T follicular helper cell (primary cell): ENCODE measurements at places on chromosomes 11 and 22.

- no peak for DNase-seq
These were observed 905.5 kb upstream of the RAG2 start for GRCh38 chr11:37503411-37504059.

DNA sequence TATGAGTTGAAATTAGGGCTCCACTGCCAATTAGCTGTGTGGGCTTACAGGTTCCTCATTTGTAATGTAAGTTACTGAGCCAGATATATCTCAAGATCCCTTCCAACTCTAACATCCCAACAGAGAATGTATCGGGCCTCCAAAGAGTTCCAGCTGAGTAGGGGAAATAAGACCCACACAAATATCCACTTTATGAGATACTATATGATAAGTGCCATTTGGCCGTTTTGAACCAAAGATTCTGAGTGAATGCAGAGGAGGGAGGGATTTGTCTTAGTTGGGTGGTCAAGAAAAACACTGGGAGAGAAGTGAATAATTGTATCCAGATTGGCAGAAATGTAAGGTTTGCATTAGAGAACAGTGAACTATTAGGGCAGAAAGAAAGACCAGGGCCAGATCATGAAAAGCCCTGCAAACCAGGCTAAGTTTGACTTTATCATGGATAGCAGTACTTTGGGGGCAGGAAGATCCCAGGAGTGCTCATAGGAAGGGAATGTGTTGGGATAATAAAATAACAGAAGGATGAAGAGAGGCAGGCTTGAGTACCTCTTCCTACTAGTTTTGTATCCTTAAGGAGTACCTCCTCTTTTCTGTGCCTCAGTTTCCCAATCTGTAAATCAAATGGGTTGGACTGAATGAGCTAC, 63.9 kb downstream of the RPL27A start:
- DNase-seq: no peak

DNA sequence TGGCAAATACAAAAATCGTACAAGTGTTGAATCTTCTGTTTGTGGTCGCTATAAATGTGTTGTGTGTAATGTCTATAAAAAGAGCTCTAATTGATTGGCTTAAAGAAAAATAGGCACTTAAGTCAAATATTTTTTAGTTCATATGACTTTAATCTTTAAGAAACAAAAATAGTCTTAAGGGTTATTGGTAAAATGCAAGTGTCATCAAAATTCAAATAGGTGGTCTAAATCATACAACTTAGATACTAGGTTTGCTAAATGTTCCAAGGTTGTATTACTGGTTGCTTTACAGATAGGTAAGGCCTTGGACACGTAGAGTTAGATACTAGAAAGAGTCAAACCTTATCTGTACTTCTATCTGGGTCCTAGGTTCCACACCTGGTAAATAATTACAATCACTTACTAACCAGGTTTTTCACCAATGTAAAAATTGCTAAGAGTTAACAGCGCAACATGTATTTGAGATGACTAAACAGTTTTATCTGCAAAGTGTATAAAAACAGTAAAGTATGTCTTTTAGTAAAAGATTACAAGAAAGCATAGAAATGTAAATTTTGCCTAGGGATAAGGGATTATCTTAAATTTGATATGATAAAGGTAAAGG, 91.1 kb upstream of the GNAZ start:
- DNase-seq: no peak

- no peak for DNase-seq
These were observed 150.9 kb downstream of the TBC1D22A start for GRCh38 chr22:46913351-46913750.

DNA sequence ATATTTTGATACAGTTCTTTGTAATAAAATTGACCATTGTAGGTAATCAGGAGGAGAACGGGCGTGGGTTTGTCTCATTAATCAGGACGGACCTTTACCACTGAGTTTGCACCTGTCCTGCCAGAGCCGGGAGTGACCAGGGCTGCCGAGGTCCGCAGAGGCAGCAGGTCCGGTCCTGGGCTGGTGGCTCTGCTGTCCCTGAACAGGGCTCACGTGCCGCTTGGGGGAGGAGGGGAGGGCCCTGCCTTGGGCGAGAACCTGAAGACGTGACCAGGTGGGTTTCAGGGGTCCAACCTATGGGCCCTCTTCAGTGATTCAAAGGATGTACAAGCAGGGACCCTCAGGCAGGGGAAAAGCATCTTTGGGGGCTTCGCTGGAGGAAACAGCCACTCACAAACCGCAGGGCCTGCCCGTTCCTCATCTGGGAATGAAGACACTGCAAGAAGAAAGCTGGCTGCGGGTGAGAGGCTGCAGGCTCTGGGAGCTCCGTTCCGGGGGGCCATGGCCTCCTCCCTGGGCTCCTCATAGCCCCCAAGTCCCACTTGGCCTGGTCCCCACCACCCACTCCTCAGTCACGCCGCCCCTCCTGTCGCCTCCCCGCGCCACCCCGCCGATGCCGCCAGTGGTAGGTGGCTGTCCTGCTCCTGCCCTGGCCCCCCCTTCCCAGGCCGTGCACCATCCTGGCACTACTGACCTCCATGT, 9.2 kb downstream of the CRELD2 start:
- no peak for DNase-seq

- no peak for DNase-seq
These were observed 377.0 kb downstream of the ETS1 start for GRCh38 chr11:128210148-128210940.

GRCh38 chr11:99271527-99271926, 250.8 kb downstream of the CNTN5 start:
- DNase-seq: no peak

- DNase-seq: no peak
These were observed 9.6 kb downstream of the BTG4 start for GRCh38 chr11:111502611-111503010.

DNA sequence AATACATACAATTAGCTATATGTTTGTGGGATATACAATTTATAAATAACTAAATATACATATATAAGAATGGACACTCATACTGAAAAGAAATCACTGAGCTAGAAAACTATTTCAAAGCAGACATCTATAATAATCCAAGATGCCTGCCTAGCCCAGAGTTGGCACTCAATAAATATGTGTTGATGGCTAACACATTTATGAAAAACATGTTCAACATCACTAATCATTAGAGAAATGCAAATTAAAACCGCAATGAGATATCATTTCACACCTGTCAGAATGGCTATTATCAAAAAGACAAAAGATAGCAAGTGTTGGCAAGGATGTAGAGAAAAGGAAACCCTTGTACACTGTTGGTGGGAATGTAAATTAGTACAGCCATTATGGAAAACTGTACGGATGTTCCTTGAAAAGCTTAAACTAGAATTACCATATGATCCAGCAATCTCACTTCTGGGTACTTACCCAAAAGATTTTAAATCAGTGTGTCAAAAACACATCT, 29.8 kb downstream of the POU2AF1 start:
- DNase-seq: no peak

DNA sequence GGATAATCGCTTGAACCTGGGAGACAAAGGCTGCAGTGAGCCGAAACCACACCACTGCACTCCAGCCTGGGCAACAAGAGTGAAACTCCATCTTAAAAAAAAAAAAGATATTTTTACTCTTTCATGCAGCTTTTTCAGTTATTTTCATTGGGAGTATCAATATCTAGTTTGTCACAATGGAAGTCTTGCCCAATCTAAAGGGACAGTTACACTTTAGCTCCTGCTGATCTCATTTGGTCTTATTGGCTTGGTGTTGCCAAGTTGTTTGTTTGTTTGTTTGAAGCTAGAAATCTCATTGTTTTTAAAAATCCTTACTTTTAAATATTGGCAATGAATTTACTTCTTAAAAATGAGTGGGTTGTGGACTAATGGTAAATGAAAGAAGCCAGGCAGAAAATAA, 24.7 kb downstream of the CEP295 start:
- no peak for DNase-seq

- DNase-seq: no peak
These were observed 19.2 kb upstream of the TUB start for GRCh38 chr11:8061555-8062428.

DNA sequence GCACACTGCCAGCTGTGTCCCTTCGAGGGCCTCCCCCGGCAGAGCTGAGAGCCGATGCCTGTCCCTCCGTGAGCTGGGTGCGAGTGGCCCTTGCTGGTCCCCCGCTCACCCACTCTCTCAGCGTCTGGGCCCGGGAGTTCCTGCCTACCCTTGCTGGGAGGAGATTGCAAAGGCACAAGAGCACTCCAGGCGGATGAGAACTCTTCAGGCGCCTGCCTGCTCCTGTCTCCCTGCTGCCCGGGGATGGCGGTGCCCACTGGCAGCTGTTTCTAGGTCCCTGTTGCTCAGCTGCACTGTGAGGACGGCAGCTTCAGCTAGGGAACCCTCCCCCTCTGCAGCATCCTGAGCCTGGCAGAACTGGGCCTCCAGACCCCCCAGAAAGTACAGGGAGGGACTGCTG, 61.1 kb downstream of the FLRT1 start:
- DNase-seq: no peak

- DNase-seq: no peak
These were observed 239.5 kb upstream of the CADM1 start for GRCh38 chr11:115743719-115744118.

DNA sequence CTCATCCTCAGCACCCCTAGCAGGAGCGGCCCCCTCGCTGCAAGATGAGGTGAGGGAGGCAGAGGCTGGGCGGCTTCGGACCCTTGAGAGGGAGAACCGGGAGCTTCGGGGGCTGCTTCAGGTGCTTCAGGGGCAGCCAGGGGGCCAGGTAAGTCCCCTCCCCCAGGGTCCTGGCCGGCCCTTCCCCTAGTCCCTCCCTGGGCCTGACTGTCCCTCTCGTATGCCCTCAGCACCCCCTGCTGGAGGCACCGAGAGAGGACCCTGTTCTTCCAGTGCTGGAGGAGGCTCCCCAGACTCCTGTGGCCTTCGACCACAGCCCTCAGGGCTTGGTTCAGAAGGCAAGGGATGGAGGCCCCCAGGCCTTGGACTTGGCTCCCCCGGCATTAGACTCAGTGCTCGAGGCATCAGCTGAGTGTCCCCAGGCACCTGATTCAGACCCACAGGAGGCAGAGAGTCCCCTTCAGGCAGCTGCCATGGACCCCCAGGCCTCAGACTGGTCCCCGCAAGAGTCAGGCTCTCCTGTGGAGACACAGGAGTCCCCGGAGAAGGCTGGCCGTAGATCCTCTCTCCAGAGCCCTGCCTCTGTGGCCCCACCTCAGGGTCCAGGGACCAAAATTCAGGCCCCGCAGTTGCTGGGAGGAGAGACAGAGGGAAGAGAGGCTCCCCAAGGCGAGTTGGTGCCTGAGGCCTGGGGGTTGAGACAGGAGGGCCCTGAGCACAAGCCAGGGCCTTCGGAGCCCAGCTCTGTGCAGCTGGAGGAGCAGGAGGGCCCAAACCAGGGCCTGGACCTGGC, 4.0 kb downstream of the CCDC88B start:
- DNase-seq: no peak

- no peak for DNase-seq
These were observed 3.7 kb upstream of the IGLL1 start for GRCh38 chr22:23583836-23584235.

- DNase-seq: no peak
These were observed 556.5 kb downstream of the MN1 start for GRCh38 chr22:27245056-27245455.

DNA sequence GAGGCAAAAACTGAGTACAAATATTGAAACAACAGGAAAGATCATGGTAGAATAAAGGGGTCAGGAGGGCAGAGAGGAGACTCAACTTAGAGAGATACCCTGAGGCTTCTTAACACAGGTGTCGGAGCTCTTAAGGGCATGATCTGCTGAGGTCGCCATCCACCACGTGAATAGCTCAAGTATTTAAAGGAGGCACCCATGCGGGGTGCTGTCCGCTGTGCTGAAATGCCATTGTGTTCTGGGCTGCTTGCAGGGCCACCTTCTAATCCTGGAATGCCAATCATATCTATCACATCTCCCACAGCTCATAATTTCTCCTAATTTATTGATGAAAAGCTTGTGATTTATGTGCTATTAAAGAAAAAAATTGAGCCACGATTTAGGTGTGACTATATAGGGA, 90.2 kb downstream of the SEZ6L start:
- no peak for DNase-seq

- DNase-seq: no peak
These were observed 354.1 kb downstream of the NTM start for GRCh38 chr11:131724436-131724975.

DNA sequence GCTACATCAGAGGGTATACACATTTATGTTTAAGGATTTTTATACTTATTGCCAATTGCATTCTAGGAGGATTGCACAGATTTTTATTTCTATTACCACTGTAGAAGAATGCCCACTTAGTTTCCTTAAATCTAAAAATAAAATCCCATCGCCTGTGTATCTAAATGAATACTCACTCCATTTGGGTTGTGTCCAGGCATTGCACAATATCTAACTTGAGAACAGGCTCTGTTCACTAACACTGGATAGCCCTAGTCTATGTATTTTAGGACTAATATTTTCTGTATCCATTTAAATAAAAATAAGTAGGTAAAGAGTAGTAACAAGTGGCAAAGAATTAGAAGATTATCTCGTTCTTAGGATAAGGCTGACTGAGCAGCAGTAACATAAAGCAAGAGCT, 4.1 kb downstream of the C11orf52 start:
- no peak for DNase-seq

GRCh38 chr11:44530413-44531115, 34.9 kb upstream of the CD82 start:
- DNase-seq: no peak

DNA sequence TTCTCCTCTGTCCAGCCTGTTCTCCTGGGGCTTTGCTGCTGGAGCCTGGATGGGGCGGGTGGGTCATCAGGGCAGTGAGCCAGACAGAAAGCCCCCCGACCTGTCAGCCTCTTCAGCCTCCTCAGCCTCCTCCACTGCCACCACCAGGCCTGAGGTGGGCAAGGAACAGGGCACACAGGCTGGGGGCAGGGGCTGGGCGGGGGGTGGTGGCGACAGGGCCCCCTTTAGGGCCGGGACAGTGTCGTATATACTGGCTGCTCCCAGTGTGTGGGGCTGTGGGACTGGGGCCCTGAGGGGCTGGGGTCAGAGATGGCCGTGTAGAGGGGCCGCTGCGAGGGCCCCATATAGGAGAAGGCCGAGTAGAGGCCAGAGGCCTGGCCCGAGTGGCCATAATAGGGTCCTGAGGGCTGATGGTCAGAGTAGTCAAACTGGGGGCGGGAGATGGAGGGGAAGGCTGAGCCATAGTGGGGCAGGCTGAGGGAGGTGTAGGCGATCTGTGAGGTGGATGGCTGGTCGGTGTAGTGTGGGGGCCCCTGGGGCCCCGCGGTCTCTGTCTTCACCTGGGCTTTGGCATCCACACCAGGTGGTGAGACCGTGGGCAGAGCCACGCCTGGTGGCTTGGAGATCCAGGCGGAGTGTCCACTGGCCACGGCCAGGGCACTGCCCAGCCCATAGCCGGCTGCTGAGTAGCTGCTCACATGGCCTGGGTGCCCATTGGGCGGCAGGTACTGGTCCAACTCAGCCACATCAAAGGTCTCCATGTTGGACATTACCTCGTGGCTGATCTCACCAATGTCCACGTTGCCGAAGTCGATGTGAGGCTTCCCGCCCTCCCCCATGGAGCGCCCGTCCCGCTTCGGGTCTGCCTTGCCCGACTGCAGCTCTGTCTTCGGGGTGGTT, 10.8 kb downstream of the SOX10 start:
- no peak for DNase-seq

DNA sequence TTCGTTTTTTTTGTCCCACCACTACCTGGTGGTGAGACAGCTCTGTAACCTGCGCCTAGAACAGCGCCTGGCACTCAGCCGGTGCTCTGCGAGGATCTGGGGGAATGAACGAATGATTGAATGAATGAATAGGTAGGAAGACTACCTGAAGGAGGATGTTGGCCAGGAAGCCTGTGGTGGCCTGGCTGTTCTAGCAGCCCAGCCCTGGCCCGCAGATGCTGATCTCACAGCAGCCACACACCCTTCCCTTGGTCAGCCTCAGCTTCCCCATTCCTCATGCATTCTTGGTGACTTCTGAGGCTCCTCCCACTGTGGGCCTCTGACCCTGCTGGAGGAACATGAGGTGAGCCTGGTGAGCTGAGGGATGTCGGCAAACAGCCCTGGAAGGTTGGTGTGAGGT, 3.7 kb downstream of the TRPM5 start:
- DNase-seq: no peak
